Stimulated activated CD4-positive, alpha-beta T cell treated with anti-CD3 and anti-CD28 coated beads, TNF-alpha, amount 100 ng/mL, for 1 hour (primary cell): ENCODE measurements at places on chromosomes 16 and 17.

- DNase-seq: no peak
Measured at GRCh38 chr16:81810361-81810760, 31.3 kb downstream of the PLCG2 start.

GRCh38 chr17:20278805-20279204 is 188.5 kb downstream of the LGALS9B start:
- DNase-seq: no peak

- no peak for DNase-seq
Measured at GRCh38 chr16:85755929-85756768, 5.3 kb upstream of the C16orf74 start.

DNA sequence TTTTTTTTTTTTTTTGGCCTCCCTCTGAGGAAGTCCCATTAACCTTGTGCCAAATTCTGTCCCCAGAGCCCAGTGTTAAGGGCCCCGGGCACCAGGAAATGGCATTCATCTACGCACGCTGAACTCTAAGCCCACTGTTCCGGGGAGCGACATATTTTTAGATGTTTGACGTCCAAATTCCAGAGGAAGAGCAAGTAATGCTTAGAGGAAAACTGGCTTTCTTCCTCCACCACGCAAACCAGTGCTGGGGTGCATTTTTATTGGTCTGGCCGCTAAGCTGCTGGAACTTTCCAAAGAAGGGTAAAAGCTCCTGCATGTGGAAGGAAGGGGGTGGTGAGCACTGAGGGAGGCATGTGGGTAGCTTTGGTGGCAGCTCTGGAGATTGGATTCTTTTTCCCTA is 8.3 kb downstream of the WFDC1 start:
- DNase-seq: no peak

- no peak for DNase-seq
Measured at GRCh38 chr16:69773260-69773947, 11.3 kb downstream of the WWP2 start.

DNA sequence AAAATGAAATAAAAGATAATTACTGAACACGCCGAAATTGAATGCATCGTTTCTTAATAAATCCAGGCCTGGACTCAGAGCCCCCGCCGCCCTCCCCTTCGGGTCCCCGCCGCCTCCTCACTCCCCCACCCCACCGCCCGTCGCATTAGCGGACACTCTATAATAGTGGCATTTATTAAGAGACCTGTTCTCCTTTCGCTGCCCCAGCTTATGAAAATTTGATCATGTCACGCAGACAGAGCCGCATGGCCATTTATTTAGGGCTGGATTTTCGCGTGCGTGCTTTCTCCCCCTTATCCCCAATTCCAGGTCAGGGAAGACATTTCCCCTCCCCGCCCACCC is 6.3 kb upstream of the HOXB2 start:
- no peak for DNase-seq

- DNase-seq: no peak
Measured at GRCh38 chr16:86495756-86496261, 14.5 kb upstream of the FOXF1 start.

DNA sequence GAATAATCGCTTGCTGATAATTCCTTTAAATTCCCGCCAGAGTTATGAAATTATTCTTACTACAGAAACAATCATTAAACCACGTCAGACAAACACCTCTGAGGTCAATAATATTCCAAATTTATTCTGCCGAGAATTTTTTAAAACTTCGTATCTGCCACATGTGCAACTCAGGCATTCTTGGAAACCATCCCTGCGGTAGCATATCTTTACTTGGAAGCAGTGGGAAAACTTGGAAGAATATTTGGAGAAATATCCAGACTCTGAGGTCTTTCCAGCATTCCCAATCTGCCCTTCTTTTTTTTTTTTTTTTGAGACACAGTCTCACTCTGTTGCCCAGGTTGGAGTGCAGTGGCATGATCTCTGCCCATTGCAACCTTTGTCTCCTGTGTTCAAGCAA is 2.0 kb upstream of the CCL11 start:
- DNase-seq: no peak

- no peak for DNase-seq
Measured at GRCh38 chr17:29135464-29135863, 44.7 kb downstream of the MYO18A start.

DNA sequence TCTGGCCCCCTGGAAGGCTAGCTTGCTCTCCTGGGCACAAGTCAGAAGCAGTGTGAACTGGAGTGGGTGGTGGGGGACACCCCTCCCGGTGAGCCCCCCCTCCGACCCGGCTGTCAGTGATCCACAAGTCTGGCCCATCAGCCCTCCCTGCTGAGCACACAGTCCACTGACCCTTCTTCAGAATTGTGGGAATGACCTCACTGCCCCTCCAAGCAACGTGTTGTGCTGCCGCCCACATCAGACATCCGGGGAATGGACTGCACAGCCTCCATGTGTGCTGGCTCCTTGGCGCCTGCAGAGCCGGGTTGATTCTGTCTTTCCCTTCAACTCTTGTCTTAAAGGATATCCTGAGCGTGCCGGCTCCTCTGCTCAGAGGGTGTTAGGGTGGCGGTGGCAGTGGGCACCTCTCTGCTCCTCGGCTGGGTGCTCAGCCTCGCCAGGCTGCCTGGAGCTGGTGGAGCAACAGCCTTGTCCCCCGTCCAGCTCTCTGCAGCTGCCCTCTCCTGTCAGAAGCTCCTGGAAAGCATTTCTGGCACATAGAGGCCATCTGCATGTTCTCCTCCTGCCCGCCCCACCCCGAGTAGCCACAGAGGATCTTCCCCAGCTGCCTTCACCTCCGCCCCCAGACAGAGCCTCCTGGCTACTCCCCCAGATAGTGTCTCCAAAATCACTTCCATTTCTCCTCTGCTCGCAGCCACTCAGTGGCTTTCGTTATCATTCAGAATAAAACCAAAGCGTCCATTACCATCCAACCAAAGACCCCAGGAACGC is 19.8 kb downstream of the NPTX1 start:
- no peak for DNase-seq

DNA sequence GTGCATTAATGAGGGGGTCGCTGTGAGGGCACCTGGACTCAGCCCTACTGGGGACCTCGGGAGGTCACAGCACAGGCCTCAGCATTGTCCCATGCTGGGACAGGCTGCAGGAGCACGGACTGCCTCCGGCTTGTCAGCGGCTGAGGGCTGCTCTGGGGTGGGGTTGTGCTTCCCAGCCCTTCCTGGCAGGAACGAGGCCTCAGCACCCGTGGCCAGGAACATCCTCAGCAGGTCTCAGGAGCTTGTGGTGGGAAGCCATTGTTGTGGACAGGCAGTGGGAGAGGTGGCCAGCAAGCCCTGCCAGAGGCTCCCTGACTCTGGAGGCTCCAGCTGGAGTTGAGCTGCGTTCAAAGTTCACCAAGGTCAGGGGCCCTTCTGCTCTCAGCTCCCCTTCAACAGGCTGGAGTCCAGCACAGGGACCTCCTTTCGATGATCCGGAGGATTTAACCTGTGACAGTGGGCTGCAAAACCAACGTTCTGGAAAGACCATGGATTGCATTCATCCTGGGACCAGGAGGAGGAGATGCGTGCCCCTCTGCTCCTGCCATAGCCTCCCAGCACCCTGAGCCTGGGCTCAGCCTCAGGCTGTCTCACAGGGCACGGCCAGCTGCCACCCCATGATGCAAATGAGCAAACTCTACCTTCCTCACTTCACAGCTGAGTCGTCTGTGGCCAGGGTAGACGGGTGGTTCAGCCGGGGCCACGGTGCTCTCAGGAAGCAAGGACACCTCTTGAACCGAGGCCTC is 32.6 kb downstream of the FOXL1 start:
- DNase-seq: no peak
